ENCODE measurements at places on chromosomes 5 and 9. TPM values are rescaled to one million over a fixed set of nuclear protein-coding genes. Genes with fewer than 3 reads are reported as not detected.

SLC27A4 gene
- total RNA-seq = 33.7 TPM

ISL1 gene
- total RNA-seq = not detected

GLRA1 gene
- total RNA-seq = not detected

STKLD1 gene
- 0.57 TPM for total RNA-seq

NSUN2 gene
- total RNA-seq = 72.3 TPM

HSD17B3 gene
- total RNA-seq = not detected

CCNO gene
- total RNA-seq = 0.13 TPM

FOXB2 gene
- not detected for total RNA-seq

MARCOL gene
- total RNA-seq = not detected

SLC4A9 gene
- not detected for total RNA-seq

BNC2 gene
- 39.6 TPM for total RNA-seq

TBC1D13 gene
- total RNA-seq = 22.1 TPM

PCDHGA1 gene
- total RNA-seq = 0.40 TPM

PLPP7 gene
- total RNA-seq = 0.65 TPM

ANKRD31 gene
- total RNA-seq = 0.07 TPM

RPS14 gene
- 2,111 TPM for total RNA-seq

CFAP157 gene
- total RNA-seq = under 0.01 TPM

PHYHD1 gene
- 1.3 TPM for total RNA-seq

ORM2 gene
- total RNA-seq = not detected

RARS1 gene
- 274 TPM for total RNA-seq

PPP1R26 gene
- 16.5 TPM for total RNA-seq

OLFM1 gene
- 0.43 TPM for total RNA-seq

AK8 gene
- 0.13 TPM for total RNA-seq

CDX1 gene
- total RNA-seq = not detected

OR5C1 gene
- total RNA-seq = not detected

LCN15 gene
- not detected for total RNA-seq

ADGRD2 gene
- not detected for total RNA-seq

ELAVL2 gene
- 2.2 TPM for total RNA-seq

FNBP1 gene
- 40.5 TPM for total RNA-seq

AHRR gene
- 6.8 TPM for total RNA-seq

IRX2 gene
- not detected for total RNA-seq
